ENCODE measurements at places on chromosomes 12 and 14. TPM values are rescaled to one million over a fixed set of nuclear protein-coding genes. Genes with fewer than 3 reads are reported as not detected.
A peak's percentile ranks its signal among the peaks of the same experiment; 100 is the strongest.

- no peak for DNase-seq
These were observed 82.1 kb downstream of the B4GALNT3 start for GRCh38 chr12:541676-542324.

DNA sequence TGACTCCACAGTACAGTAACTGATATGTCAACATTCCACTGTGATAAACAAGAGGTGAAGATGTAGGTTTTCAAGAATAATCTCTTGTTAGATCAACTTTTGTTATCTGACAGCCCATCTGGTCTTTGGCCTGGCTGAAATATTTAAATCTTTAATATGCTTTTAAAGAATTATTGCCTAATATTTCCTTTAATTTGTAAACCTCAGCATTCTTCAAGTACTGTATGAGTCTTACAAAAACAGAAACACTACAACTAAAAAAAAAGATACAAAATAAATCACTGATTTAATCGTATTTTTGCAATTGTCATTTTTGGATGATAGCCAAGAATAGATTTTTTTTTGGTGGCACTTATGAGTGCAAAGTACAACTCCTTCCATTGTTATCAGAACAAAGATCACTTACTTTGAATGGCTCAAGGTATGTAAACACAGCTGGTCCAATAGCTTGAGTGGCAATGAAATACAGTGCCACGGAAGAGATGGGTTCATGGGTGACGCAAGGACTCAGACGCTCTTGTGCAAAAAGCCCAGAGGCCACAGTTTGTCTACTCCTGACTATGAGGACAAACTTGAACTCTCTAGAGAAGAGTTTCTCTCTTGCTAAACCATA, 109.5 kb downstream of the PAX9 start:
- DNase-seq: no peak

KRT6C gene
- not detected for total RNA-seq

DNA sequence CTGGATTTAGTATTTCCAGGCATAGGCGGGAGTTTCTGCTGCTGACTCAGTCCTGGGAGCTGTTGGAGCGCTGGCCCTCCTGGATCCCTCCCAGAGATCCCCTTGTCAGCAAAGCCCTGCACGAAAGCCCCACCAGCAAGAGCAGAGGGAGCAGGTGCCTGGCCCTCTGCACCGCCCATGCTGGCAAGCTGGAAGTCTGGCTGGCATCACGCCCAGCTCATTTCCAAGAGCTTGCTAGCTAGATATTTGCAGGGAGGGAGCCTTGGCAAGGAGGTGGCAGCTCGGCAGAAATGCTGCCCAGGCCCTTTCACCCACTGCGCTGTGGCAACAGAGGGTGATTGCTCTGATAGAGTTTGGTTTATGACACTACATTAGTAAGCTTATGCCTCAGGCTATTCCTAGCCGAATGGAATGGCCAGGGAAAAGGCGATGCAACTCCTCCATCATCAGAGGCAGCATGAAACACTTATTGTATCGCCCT, 193.9 kb downstream of the EMP1 start:
- peak; percentile 86 for DNase-seq

DNA sequence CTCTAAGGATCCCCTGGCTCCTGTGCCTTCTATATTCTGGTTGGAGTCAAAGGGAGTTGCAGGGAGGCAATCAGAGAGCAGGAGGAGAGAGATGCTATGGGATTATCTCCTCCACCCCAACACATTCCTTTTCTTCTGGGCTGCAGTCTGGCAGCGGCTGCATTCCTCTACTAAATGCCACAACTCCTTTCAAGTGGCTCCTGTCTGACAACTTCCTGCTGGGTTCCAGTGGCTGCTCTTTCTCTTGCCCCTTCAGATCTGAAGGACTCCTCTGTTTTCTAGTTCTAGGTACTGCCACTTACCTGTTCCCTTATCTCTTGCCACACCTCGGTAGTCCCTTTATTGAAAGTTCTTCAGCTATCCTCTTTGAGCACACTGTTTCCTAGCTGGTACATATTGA, 425.0 kb downstream of the SNAPC1 start:
- no peak for DNase-seq

DNA sequence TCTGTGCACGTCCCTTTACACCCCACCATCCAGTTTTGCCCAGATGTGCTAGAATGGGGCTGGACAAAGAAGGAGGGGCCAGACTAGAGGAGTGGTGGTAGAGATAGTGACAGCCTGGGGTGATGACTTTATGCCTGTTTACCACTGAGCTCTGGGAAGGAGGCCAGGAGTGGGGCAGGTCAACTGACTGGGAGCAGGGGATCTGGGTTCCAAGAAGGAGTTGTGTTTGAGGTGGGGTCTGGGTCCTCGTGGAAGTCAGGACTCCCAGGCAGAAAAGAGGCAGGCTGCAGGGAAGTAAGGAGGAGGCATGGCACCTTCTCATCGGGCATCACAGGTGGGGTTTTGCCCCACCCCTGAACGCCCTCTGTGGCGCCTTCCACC, 315 bp downstream of the LTB4R2 start:
- no peak for DNase-seq
